Hippocampal formation (tissue), 2 donors: ENCODE measurements at places on chromosomes 1 and 21.
A peak's percentile ranks its signal among the peaks of the same experiment; 100 is the strongest.

DNA sequence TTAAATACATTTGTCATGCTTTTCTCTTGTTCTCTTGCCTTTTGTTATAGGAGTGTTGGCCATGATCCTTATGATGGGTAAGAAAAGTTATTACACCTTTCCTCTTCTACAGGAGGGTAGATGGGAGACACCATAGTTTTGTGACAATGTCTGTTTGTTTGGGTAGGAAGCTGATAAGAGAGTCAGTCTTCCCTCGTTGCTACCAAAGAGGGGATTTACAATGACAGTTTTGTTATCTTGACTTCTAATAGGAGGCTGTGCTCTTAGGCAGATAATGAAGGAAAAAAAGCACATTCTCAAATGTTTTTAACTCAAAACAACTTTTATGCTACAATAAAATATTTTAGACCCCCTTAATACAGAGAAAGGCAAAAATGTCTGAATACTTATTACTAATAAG lies 48.0 kb upstream of the WLS start:
- no peak for DNase-seq

- no peak for DNase-seq
These were observed 115.3 kb downstream of the CYYR1 start for GRCh38 chr21:26457817-26458216.

DNA sequence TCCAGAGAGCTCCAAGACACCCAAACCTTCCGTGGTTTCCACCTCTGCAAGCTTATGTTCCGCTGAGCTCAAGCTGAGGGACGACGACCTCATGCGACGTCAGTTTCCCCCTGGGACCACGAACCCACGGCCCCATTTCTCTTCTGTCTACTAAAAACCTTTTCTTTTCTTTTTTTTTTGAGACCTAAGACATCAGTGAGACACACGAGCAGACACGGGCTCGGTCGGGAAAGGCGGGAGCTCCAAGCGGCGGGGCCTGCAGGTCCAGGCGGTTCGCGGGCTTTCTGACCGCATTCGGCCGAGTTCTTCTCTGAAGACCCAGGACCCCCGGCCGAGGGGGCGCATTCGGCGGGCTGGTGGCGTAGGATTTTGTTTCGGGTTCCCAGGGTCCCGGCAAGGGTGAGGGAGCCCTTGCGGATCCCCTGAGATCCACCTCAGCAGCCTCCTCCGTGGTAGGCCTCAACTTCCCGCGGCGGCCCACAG lies 402 bp downstream of the C21orf58 start:
- no peak for DNase-seq

DNA sequence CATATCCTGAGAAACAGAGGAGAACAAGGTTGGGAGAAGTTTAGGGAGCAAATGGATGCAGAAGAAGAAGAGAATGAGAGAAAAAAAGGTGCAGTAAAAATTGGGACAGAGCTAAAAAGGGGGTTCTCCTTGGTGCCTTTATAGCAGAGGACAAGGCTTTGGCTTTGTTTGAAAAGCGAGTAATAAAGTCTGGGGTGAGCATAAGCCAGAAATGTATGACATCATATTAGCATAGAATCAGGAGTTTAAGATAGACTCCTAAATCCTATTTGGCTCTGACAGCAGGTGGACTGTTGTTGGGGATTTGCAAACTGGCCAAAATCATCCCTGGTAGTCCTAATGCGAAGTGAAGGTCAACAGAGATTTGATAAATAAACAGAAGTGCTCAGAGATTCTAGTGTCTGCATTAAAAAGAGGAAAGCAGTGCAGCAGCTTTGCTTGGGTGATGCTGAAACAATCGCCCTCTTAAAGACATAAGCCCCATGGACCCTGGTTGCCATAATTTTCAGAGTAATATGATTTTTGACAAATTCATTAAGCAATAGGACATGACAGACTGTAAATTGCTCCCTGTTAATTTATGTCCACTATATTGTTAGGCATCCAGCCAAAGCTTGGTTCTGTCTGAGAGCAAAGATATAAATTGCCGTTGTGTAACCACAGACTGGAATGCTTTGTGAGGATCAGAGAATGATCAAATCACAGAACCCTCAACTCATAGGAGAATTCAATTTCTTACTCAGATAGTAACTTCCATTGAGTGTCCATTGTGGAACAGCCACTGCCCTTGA lies 385.0 kb upstream of the NFIA start:
- no peak for DNase-seq

- peak; percentile 59 for DNase-seq
These were observed 8.1 kb upstream of the STMN1 start for GRCh38 chr1:25914074-25914995.

DNA sequence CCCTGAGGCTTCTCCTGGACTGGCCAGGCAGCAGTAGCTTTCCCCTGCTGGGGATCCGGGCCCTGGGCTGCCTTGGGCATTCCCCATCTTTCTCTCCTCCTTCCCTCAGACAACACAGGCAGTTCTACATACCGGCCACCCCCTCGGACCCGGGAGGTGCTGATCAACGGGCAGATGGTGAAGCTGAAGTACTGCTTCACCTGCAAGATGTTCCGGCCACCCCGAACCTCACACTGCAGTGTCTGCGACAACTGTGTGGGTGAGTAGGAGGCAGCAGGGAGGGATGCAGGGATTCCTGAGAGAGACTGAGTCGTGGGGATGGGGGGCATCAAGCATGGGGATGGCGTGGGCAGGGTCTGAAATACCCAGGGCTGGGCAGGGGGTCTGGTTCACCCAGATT lies 14.4 kb upstream of the SFN start:
- no peak for DNase-seq

GRCh38 chr1:245469734-245470133 lies 314.9 kb downstream of the KIF26B start:
- no peak for DNase-seq

- DNase-seq = no peak
These were observed 11.4 kb upstream of the TENT5C start for GRCh38 chr1:117594261-117594990.

DNA sequence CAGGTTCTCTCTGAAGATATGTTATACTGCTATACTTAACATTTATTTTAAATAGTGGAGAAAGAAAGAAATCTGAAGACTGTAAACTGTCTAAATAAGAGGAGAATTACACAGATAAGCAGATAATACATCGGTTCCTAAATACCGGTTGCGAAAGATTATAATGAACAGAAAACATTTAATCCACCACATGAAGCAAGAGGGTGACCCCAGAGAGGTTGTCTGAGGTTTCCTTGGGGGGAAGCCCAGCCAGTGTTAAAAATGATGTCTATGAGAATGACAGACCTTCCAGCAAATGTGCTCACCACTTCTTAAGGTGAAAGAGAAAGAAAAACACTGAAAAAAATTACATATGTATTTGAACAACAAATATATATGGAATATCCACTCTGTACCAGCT lies 356.4 kb upstream of the KAZN start:
- DNase-seq = no peak

DNA sequence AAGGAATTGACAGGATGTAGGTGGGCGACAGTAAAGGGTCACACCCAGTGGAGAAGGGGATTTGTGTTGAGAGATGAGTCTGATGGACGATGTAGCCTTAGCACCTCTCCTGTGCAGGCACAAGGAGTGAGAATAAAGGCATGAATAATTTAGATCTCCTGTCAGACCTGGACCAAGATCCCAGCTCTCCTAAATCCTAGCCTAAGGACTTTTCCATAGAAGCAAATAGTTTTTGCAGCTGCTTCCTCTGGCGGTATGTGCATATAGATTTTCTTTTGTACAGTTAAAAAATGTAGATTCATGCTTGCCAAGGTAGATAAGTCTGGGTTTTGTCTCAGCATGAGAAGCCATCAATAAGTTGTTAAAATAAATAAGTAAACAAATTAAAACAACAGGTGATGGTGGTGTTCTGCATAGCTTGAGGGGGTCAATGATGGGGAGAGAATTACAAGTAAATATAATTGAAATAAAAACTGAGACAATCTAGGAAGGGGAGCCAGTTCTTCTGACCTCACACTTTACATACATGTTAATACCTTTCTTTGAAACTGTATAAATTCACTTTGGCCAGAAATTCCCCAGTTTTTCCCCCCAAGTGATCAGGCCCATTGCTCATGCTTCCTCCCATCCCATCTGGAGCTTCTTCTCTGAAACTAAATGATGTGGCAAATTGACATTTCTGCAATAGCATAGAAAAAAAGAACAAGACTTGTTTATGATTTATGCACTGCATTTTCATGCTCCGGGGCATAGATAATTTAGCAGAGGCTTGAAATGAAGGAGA lies 12.4 kb upstream of the ZP4 start:
- no peak for DNase-seq

GRCh38 chr1:54846301-54846700 lies 40.7 kb downstream of the DHCR24 start:
- DNase-seq = no peak

- no peak for DNase-seq
These were observed 122.6 kb upstream of the PPP2R5A start for GRCh38 chr1:212162635-212163034.

- no peak for DNase-seq
These were observed 918 bp upstream of the RASAL2 start for GRCh38 chr1:178092878-178093493.

GRCh38 chr1:7281821-7282220 lies 489.3 kb upstream of the VAMP3 start:
- no peak for DNase-seq

DNA sequence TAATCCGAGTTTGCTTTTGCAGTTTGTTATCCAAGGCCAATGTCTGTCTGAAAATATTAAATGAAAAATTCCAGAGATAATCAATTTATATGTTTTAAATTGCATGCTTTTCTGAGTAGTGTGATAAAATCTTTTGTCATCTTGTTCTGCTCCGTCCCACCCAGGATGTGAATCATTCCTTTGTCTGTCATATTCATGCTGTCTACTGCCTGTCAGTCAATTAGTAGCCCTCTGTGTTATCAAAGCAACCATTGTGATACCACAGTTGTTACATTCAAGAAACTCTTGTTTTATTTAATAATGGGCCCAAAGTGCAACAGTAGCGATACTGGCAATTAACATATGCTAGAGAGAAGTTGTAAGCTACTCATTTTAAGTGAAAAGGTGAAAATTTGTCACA lies 819.3 kb downstream of the BRINP3 start:
- no peak for DNase-seq

- peak; percentile 67 for DNase-seq
These were observed at the start of gene KCNK1 for GRCh38 chr1:233613252-233614172. TSS of gene KCNK1 (plus strand) at chr1:233614106. CDS start at chr1:233614172, 66 bp downstream.
